Globus pallidus (tissue), 1 donor: ENCODE measurements at places on chromosomes 16 and 17.

DNA sequence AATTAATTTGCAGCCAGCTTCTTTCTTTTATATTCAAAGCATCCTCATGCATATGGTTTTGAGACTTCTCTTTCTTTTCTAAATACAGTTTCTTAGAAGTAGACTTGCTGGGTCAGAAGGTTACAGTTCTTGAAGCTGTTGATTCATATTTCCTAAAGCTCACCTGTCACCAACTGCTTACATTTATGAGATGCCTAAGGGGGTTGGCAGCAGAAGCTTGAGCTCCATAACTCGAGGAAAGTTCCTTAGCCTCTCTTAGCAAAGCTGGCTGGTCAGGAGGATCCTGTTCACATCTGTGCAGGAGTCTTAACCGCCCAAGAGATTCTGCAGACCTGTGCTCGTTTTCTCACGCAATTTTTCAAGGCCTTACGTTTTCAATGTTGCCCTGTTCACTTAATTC lies 218.8 kb downstream of the SNX29 start:
- no peak for DNase-seq

DNA sequence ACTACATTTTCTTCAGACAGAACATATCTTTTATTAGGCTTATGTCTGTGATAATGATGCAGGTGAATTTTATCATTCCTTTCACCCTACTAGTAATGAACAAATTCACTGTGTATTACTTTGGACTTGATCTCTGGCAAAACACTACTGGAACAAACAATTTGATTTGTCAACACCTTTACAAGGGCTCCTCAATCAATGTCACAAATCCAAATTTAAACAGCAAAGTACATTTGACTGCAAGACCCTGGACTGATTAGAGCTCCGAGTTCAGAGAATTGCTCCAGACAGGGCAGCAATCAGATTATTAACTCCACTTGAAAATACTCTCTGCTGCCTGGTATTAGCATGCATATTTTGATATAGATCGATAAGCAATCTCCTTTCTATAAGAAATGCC lies 547.6 kb upstream of the SALL1 start:
- DNase-seq, result no peak

GRCh38 chr17:82830249-82830661 lies 9.6 kb downstream of the ZNF750 start:
- DNase-seq, result no peak

- no peak for DNase-seq
Observed at GRCh38 chr17:74579900-74580299, 12.2 kb downstream of the CD300LD start.

DNA sequence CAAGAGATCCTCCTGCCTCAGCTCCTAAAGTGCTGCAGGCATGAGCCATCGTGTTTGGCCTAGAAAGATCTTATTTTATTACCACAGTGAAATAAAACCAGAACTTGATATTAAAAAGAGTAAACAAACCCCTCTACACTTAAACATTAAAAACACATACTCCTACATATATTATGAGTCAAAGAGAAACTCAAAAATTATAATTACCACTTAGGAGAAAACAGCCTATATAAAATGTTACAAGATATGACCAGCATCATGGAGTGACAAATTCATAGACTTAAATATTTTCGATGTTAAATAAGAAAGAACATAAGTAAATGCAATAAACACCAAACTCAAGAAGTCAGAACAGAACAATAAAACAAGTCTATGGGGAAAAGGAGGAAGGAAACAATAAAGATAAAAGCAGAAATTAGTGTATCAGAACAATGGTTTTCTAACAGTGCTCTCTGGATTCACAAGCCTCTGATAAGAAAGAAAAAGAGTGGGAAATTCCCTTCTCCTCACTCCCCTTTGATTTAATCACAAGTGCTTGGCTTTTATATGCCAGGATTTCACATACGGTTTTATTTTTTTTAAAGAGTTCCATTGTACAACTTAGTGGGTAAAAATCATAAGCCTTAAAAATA lies 23.0 kb downstream of the SKAP1 start:
- DNase-seq, result no peak

DNA sequence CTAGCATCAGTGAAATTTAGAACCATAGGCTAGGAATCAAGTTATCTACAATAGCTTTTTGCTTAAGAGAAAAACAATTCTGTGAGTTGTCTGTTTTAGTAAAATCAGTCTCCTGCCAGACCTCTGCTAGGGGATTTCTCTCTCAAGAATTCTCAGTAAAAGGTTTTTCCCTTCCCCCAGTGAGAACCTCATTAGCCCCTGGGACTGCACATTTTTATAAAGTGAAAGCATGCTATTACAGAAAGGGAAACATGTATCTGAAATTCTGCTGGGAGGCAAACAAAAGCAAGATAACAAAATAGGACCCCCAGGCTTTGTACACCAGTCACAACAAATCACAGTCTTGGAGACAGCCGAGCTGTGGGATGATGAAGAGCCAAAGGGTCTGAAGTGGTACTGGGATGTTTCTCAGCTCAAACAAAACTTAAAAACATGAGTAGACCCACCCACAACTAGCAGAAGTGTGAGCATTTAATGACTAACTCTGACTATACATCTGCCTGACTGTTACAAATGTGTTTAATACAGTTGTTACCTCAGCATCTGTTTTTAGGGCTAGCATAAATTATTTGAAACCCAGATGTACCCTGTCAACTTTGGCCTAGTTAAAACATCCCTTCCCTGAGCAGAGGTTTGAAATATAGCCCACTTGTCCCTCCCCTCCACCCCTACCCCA lies 20.0 kb upstream of the GLG1 start:
- no peak for DNase-seq

DNA sequence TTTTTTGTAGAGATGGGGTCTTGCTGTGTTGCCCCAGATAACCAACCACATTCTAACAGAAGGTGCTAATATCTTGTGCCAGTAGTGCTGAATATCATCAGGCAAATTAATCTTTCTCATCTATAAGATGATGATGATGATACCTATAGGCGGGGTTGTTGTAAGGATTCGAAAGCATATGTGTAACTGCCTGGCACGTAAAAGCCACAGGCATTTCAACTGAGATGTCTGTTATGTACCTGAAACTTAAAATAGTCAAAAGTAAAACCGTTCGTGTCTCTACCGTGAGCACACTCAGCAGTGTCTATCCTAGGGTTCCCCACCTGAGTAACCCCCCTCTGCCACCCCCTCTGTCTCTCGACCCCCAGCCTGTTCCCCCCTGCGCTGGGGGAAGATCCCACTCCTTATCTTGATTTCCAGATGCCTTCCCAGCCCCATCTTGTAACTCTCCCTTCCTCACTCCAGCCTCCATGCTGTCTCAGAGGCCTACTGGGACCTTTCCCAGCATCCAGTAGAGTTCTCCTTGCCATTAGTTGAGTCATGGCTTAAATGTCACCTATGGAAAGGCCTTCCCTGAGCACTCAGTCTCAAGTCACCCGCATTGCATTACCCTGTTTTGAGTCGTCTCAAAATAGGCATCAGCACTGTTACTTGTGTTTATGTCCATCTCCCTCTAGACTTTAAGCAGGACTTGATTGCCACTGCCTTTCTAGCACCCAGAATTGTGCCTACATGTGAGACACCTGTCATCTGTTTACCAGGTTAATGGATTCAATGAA lies 34.1 kb downstream of the CDRT15 start:
- no peak for DNase-seq

DNA sequence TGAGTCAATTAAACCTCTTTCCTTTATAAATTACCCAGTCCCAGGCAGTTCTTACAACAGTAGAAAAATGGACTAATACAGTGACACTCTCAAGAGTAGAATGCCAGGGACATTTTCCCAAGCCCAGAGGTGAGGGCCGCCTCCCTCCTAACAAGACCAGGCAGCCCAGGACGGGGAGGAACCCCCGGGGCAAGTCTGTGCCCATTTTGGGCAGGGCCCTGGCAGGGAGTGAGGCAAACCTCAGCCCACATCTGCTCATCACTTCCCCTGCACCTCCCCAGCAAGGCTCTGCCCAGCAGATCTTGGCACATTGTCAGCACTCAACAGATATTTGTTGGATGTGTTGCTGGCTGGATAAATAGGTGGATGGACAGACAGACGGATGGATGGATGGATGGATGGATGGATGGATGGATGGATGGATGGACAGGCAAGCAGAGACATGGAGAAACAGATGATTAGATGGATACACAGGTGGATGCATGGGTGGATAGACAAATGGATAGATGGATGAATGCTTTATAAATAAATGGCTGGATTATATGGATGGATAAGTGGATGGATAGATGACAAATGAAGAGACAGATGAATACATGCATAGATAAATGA lies 271.3 kb downstream of the PARN start:
- DNase-seq, result no peak

GRCh38 chr17:37752482-37752881 lies 7.6 kb upstream of the HNF1B start:
- DNase-seq, result no peak

DNA sequence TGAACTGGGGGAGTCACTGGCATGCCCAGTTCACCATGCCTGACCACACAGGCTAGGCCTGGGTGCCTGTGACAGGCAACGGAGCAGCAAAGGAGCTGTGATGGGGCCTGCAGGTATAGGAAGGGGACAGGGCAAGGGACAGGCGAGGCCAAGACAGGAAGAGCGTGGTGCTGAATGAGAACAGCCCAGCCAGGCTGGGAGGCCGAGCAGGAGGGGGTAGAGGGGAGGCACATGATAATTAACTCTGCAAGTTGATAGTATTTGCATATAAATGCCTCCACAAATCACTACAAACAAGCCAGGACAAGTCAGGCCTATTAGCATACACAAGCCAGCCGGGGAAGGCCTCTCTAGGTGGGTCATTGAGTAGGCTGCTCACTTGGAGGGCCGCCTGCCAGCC lies 7.8 kb downstream of the ZFHX3 start:
- no peak for DNase-seq

DNA sequence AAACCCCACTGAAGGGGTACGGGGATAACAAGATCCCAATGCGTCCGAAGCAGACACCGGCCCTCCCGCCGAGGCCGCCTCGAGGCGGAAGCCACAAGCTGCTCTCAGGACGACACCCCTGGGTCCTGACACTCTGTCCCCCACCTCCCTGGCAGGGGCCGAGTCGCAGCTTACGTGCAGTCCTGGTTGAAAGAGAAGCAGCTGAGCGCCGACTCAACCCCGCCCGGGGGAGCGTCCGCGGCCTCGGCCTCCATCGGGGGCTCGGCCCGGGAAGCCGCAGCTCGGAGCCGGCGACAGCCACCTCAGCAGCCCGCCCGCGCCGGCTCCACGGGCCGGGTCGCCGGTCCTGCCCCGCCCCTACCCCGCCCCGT lies at the start of gene WIPI1:
Gene WIPI1, minus strand, starts transcription at position 329 of the 371 bp plus-strand sequence. Its CDS starts 75 bp downstream, at position 254.
- no peak for DNase-seq

DNA sequence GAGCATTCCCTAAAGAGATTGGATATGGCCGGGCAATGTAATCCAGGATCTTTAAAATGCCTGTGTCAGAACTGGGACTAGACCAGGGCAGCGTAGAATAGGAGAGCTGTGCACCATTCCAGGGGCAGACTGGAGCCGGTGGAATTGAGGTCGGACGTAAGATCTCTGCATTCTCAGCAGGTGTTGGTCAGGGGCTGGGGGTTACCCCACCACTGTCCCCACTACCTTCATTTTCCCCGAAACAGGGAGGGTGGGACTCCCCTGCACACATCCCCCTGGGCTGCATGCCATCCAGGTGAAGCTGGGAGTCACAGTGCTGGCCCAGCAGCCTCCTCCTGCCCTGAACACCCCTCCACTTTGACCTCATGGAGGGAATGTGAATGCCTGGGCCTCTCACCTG lies 17.8 kb downstream of the OSBPL7 start:
- DNase-seq, result no peak

DNA sequence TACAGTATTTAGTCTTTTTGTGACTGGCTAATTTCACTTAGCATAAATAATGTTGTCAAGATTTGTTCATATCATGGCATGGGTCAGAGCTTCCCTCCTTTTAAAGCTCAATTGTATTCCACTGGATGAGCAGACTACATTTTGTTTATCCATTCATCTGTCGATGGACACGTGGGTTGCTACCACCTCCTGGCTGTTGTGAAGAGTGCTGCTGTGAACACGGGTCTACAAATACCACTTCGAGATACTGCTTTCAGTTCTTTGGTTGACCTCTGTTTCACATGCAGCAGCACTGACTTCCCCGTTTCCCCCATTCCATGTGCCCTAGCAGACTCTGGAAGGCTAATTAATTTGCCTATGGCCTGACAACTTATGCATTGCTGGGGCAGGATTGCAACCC lies 285.4 kb downstream of the SHISA9 start:
- DNase-seq, result no peak

DNA sequence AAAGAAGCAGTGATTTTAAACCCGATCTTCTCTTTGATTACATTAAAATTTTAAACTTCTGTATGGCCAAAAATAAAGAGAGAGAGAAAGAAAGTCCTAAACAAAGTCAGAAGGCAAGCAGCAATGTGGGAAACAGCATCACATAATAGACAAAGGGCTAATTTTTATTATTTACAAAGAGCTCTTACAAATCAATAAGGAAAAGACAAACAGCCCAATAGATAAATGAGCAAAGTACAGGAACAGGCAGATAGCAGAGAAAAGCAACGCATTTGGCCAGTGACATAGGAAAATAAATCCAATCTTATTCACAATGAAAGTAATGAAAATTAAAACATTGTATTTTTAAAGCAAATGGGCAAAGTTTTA lies 93.1 kb downstream of the SALL1 start:
- DNase-seq, result peak; percentile 81

DNA sequence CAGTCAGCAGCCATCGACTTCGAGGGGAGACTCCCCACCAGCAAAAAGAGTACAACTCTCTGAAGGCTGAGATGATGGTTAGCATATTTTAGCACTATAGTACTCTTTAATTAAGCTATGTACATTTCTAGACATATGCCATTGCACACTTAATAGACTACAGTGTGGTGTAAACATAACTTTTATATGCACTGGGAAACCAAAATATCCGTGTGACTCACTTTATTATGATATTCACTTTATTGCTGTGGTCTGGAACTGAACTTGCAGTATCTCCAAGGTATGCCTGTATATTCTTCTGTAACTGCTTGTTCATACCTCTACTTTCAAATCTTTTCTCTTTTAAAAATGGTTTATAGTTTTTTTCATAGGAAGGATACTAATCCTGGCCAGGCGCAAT lies 11.0 kb upstream of the NXPH3 start:
- DNase-seq, result no peak

DNA sequence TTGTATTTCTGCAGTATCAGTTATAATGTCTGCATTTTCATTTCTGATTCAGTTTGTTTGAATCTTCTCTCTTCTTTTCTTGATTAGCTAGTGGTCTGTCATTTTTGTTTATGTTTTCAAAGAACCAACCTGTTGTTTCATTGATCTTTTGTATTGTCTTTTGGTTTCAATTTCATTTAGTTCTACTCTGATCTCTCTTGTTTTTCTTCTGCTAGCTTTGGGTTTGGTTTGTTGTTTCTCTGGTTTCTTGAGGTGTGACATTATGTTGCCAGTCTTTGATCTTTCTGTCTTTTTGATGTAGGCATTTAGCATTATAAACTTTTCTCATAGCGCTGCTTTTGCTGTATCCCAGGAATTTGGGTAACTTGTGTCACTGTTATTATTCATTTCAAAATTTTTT lies 107.2 kb downstream of the PHKB start:
- no peak for DNase-seq

- DNase-seq, result no peak
Observed at GRCh38 chr16:31077592-31078396, 3.6 kb downstream of the ZNF646 start.

- DNase-seq, result no peak
Observed at GRCh38 chr16:1121009-1121408, 25.0 kb upstream of the C1QTNF8 start.
